Activated naive CD4-positive, alpha-beta T cell (primary cell): ENCODE measurements at places on chromosomes 6 and 20.

- DNase-seq, result no peak
These were observed 108.2 kb downstream of the UST start for GRCh38 chr6:148854992-148855391.

DNA sequence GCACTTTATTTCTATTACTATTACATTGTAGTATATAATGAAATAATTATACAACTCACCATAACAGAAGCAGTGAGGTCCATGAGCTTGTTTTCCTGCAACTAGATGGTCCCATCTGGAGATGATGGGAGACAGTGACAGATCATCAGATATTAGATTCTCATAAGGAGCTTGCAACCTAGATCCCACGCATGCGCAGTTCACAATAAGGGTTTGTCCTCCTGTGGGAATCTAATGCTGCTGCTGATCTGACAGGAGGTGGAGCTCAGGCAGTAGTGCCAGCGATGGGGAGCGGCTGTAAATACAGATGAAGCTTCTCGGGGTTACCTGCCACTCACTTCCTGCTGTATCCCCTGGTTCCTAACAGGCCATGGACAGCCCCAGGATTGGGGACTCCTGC, 139.5 kb upstream of the TCF21 start:
- DNase-seq, result no peak

DNA sequence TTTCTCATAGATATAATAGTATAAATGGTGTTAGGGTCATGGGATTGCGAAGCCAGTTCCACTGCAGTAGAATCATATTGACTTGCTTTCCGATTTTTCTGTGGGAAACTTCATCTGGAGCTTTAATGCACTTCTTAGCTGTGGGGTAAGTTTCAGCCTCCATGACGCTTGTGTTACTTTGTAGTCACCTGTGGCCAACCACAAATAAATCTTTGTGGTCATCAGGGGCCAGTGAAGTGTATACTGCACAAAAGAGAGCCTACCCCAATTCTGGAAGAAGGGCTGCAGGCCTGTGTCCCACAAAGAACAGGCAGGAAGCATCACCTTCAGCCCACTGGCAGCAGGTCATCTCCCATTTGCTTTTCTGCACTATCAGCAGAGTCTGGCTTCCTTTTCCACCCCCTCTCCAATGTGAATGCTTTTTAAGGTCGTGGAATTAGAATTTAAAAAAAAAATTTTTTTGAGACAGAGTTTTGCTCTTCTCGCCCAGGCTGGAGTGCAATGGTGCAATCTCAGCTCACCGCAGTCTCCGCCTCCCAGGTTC, 32.0 kb downstream of the MTHFD1L start:
- no peak for DNase-seq

GRCh38 chr6:142927271-142927580, 17.8 kb downstream of the HIVEP2 start:
- DNase-seq, result no peak

- no peak for DNase-seq
These were observed 82.4 kb downstream of the RTN4IP1 start for GRCh38 chr6:106546691-106547414.

DNA sequence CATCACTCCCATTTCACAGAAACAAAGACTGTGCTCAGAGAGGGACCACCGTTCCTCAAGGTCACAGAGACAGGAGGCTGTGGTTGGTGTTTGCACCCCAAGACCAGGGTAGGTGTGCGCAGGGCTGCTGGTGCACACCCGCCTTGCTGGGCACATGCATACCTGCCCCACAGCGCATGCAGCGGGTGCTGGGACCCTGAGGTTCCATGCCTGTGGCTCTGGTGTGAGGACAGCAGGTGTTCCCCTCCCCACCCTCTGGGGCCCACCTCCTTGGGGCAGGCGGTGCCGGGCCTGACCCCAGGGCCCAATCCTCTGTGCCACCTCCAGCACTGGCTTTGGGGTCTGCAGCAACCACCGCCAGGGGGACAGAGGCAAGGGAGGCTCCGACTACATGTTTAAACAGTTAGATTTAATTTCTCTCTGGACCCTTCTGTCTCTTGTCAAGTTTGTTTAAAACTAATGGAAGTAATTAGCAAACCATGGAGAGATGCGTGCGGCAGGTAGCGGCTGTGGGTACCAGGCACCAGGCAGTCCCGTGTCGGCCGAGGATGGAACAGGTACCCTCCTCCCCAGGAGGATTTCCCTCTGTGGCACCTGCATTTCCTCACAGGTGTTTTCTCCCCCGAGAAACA, 327.8 kb downstream of the TAF4 start:
- no peak for DNase-seq

GRCh38 chr20:18987781-18988360, 174.3 kb downstream of the SCP2D1 start:
- no peak for DNase-seq

- no peak for DNase-seq
These were observed 598.3 kb upstream of the HS3ST5 start for GRCh38 chr6:114941078-114941477.

DNA sequence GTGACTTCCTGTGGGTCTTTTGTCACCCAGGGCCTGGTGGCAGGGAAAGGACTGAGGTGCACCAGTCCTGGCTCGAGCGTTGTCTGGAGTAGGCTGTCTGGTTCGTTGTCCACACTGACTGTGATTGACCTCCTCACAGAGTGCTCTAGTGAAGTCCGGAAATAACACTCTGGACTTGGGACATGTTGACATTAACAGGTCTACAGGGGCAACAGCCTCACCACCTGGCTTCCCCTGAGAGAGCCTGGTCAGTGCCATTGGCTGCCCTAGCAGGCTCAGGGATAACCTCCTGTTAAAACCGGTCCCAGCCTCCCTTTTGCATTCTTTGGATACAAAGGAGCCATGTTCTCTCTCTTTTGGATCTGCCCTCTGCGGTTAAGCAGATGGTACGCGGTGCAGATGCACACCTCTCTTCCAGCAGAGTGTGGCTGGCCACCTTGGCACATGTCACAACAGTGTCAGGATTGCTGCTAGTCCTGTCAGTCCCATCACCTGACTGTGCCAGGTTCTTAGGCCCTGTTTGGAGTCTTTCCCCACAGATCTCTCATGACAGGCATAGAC, 46.2 kb downstream of the CDS2 start:
- DNase-seq, result no peak

GRCh38 chr6:144345451-144345850, 60.3 kb downstream of the UTRN start:
- DNase-seq, result no peak

GRCh38 chr20:48526936-48527335, 300.9 kb downstream of the PREX1 start:
- DNase-seq, result no peak

GRCh38 chr6:114058435-114058834, 87.5 kb upstream of the HDAC2 start:
- DNase-seq, result no peak

DNA sequence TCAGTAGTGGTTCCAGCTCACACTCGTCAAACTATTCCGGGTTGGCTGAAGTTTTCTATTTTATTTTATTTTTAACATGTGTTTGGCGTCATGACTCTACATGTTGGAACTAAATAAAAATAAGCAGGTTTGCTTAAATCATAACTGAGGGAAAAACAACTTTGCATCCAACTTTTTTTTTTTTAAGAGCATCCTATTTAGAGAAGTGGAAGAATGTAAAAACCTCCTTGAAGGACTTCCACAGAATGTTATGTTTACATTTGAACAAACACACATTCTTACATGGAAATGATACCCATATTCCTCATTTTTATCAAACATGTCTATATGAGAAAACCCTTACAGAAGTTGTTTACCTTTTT, 659 bp downstream of the PRDM1 start:
- no peak for DNase-seq

GRCh38 chr20:38692436-38693411, 31.6 kb upstream of the SLC32A1 start:
- DNase-seq, result no peak

- DNase-seq, result no peak
These were observed 1382.4 kb upstream of the ADGRB3 start for GRCh38 chr6:67252663-67253062.

GRCh38 chr20:35586751-35587425, 28.7 kb upstream of the SPAG4 start:
- DNase-seq, result no peak

DNA sequence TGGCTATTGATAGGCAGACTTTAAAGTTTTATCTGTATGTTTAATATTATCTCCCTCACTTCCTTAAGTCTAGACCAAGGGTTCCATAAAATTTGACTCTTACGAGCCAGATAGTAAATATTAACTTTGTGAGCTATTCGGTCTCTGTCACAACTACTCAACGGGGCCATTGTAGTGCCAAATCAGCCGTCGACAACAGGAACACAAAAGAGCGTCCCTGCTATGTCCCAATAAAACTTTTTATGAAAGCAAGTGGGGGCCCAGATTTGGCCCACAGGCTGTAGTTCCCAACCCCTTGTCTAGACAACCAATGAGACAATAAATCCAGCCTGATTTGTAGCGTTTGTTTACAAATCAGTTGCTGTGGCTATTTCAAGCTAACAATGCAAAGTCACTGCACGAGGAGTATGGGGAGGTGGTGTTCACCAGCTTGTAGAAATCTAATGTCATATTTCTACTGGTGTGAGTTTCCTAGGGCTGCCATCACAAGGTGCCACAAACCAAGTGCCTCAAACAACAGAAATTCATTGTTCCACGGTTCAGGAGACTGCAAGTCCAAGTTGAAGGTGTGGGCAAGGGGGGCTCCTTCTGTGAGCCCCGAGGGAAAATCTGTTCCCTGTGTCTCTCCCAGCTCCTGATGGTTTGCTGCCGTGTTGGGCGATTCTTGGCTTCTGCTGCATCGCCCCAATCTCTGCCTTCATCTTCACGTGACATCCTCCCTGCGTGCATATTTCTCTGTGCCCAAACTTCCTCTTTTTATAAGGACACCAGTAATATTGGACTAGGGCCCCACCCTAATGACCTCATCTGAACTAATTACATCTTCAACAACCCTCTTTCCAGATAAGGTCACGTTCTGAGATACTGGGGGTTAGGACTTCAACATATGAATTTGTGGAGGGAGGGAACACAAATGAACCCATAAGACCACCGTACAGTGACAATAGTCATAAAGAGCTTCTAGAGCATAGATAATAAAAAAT, 356.0 kb upstream of the JARID2 start:
- DNase-seq, result no peak

DNA sequence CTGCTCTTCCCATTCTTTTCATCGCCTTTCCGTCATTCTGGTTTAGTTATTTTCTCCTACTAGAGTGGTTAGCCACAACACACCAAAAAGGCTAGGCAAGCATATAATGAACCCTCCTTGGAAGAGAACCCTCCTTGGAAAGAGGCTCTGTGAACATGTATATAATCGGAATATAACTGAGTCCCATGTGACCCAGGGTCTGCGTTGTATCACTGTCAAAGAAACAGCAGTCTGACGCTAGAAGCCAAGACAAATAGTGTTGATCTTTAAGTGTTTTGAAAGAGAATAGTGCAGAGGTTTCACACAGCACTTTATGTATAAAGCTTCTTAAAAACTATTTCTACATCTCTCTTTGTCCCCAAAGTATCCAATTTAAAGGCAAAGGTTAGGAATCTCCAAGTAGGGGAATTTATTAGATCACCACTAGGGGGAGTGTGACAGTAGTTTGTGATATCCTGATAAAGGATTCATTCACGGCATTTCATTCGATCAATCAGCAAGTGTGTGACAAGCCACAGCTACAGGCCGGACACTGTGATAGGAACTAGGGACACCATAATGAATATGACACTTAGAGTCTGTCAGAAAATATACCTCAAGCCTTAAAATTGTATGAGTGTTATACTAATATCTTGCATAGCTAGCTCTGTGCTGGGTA, 395.3 kb downstream of the CD109 start:
- no peak for DNase-seq

GRCh38 chr6:157845493-157846259, 22.6 kb downstream of the SNX9 start:
- DNase-seq, result no peak

DNA sequence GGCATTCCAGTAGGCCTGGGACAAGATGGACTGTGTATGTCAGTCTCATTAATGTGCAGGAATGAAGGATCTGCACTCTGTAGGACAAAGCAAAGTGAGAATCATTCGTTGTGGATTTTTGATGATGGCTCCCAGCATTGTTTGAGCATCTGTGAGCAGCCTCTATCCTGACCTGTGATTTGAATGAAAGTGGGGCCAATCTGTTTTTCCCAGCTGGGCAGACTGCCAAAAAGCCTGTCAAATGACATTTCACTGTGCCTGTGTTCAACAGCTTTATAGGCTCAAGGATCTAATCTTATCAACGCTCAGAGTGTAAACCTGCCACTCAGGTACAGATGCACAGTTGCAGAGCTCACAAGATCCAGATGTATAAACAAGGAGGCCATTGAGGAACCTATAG, 86.7 kb upstream of the SYNDIG1 start:
- no peak for DNase-seq

DNA sequence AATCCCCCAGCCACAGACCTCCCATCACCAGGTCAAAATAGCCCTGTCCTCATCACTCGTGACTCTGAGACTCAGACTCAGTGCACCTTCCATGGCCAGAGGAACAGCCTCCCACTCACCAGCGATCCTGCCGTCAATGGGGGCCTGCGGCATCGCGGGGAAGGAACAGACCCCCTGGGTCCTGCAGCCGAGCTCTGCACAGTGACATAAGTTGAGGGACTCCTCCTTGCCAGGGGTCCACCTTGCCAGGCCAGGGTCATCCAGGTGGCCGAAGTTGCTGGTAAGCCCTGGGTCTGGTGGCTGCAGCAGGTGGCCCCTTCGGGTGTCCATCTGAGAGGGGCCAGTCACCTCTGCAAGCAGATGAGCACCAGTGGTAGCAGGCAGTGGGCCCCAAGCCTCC, 16.3 kb downstream of the ETV7 start:
- DNase-seq, result no peak

- no peak for DNase-seq
These were observed 1.2 kb downstream of the TRAF3IP2 start for GRCh38 chr6:111604259-111605099.

GRCh38 chr20:53926428-53927028, 143.9 kb downstream of the BCAS1 start:
- DNase-seq, result no peak

GRCh38 chr20:44720997-44721784, 6.0 kb downstream of the CCN5 start:
- DNase-seq, result no peak

DNA sequence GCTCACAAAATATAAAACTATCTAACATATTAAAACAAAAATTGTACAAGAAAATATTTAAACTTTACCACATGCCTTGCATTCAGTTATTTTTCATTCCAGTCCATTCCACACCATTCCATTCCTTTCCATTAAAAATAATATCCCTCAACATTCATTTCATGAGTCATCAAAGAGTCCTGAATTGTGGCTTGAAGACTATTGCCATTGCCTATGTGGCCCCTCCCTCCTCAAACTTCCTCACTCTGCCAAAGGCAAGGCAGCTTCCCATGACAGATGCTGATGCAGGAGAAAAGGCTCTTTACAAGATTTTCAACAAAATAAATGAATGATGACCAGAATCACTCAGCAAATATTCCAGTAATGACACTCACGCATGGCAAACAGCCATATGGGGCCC, 31.7 kb downstream of the IL20RA start:
- DNase-seq, result no peak

GRCh38 chr6:9335431-9335830, 900.1 kb upstream of the SLC35B3 start:
- no peak for DNase-seq

- DNase-seq, result no peak
These were observed 16.8 kb downstream of the VEGFA start for GRCh38 chr6:43786664-43787329.
